Suppressor macrophage treated with lipopolysaccharide for 1 hour (primary cell): ENCODE measurements at places on chromosomes 7 and 10.
A peak's percentile ranks its signal among the peaks of the same experiment; 100 is the strongest.

DNA sequence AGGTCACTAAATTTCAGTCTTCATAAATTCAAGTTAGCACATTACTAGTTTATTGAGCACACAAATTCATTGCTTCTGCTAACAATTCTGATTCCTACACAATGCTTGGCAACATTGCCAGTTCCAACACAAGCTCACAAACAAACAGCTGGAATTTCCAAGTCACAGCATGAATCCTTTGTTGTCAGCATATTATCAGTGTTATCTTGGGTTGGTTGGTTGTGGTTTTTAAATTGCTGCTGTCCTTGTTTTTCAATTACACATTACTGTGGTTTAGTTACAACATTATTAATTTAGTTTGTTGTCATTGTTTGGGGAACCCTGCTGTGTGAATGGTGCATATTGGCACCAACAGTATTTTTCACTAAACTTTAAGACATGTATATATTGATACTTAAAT, 86.0 kb upstream of the ARID5B start:
- DNase-seq = no peak

DNA sequence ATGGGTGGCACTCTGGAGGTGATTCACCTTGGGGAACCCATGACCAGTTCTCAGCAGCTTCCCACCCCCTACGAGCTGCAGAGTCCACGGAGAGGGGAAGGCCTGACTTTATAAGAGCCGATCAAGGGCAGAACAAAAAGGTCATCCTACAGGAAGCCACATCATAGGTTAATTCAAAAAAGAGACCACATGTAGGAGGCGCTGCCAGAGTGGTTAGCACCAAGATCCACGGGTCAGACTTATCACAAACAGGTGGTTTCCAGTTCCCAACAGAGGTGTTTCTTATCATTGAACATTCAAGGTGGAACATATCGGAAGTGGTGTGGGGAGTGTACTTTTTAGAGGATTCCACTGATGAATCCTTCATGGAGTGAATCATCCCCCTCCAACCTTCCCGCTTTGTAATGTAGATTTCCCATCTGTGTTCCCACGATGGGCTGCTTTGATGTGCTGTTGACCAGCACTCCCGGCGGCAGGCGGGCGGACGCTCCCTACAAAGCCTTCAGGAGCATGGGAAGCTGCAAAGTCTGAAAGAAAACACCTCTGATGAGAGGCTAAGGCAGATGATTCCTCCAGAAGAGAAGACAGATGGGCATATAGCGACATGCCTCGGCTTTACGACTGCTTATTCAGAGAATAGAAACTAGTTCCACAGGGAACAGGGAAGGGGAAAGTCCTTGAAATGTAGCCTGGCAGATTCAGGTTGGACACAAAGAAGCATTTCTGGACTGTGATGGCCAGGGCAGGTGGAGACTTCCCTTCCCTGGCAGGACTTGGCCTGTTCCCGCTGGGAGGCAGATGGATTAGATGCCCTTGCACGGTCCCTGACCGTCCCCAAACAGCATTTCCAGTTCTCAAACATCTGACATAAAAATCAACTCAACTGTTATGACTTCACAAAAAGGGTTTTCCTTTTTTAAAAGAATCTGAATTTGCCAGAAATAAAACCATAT, 66.5 kb downstream of the AFAP1L2 start:
- no peak for DNase-seq

DNA sequence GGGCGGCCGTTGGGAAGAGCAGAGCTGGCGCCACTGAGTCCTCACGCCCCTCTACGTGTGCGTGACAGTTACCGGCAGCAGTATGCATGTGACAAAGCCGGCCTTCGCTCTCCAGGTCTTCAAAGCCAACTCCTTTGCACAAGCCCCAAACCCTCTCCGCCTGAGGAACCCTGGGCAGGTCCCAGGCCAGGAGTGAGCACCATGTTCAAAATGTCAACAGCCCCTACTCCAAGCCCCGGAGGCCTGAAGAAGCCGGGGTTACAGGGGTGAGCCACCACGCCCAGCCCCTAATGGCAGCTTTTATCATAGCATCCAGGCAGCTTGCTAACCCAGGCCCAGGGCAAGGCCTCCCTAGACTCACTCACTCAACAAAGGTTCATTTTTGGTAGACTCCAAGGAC, 70.8 kb downstream of the OAT start:
- no peak for DNase-seq

DNA sequence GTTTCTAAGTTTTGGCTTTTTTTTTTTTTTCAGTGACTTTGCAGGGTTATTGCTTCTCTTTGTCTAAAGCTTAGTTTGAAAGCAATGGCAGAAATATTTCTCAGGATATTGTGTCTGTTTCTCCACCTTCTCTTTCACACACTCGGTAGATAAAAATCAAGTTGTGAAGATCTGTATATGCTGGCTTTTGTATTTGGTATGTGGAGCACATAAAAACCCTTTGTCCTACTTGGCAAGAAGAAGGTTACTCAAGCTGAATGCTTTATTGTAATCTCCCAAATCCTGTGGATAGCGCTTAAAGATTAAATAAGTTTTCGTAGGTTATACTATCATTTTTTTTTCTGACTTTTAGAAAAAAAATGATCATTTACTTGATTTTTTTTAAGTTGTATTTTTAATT, 172.4 kb downstream of the CDCA7L start:
- no peak for DNase-seq

GRCh38 chr10:33476757-33477273, 142.3 kb upstream of the NRP1 start:
- no peak for DNase-seq

- DNase-seq = no peak
Observed at GRCh38 chr10:119421891-119422681, 120.4 kb downstream of the RGS10 start.

DNA sequence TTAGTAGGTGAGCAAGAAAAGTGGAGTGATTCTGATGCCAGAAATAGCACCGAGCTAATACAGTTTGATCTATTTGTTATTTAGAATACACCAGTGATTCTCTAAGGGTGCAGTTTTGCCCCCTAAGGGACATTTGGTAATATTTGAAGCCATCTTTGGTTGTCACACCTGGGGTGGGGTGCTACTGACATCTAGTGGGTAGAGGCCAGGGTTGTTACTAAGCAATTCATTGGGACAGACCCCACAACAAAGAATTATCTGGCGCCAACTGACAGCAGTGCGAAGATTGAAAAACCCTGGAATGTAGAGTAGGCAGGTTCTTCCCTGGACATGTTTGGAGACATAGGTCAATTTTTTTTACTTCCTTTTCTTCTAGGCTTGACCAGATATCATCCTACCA, 14.6 kb downstream of the PALS2 start:
- DNase-seq = peak; percentile 21

DNA sequence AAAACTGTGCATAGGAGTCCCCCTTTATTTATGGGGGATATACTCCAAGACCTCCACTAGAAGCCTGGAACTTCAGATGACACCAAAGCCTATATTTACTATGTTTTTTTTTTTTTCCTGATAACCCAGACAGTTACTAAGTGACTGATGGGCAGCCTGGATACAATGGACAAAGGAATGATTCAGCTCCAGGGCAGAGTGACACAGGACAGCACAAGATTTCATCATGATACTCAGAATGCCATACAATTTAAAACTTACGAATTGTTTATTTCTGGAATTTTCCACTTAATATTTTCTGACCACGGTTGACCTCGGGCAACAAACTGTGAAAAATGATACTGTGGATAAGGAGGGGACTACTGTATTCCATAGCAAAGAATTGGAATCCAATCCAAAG, 843.6 kb downstream of the PCDH15 start:
- DNase-seq = no peak

DNA sequence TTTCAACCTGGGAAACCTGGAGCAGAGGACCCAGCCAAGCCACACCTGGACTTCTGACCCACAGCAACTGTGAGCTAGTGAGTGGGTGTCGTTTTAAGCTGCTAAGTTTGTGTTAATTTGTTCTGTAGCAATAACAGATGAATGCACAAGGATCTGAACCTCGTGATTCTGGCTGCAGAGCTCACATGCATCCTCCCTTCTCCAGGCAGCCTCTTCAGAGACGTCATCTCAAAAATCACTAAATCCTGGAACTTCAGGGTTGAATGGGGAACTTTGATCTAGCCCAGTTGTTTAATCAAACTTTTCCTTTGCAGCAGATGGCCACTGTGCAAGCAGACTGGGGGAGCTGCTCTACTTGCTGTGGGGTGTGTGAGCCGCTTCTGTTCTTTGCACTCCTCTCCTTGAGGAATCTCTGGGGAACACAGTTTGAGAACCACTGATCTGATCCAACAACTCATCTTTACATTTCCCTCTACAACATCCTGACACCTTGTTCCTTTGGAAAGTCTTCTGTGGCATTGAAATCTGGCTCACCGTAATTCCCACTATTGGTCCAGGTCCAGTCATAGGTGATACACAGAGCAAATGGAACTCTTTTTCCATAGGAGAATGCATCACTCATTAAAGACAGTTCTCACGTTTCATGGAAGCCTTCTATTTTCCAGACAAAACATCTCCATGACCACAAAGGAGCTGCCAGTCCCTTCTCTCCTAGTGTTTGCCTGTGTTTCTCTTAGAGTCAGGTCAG, 90.3 kb downstream of the CHN2 start:
- DNase-seq = peak; percentile 31

DNA sequence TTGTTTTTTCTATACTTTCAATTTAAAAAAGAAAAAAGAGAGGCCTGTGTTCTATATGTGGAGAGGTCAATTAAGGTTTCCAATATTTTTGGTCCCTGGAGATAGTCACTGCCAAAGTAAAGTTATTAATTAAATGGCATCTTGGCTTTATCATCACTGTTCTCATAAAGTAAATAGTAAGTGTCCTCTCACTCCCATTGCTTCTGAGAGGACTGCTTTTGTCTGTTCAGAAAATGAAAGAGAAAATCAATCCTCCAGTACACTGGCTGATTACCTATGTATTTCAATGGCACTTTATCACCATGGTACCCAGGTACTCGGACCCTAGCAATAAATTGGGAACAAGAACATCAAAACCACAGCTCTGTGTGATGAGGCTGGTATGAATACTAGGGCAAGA, 94.0 kb downstream of the RNLS start:
- no peak for DNase-seq

DNA sequence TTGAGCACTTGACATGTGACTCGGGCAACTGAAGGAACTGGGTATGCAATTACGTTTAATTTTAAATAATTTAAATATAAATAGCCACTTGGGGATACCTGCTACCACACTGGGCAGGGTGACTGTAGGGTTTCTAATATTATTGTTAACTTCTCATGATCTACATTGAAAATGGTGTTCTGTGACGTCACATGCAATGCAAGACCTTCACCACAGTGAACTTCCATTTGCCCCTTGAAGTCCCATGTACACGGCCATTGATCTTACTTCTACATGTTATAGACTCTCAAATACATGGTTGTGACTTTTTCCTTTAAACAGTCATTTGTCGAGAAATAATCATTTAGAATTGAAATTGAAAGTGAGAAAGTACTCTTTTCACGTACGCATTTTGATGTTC, 154.0 kb downstream of the MGMT start:
- DNase-seq = no peak

DNA sequence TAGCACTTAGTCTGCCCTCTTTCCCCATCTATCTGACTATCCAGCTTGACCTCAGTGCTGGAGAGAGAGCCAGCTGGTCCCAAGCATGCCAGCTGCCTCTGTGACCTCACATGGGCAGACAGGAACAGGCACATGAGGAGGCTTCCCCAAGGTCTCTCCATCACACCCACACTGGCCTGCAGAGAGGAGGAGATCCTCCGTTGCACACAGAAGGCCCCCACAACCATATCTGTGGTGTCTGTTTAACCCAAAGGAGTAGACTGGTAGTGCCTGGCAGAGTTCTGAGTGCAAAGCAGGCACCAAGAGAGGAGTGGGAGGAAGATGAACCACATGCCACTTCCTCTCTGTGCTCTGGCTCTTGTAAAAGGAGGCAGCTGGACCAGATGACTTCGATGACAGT, 4.8 kb upstream of the ANK3 start:
- peak; percentile 6 for DNase-seq

DNA sequence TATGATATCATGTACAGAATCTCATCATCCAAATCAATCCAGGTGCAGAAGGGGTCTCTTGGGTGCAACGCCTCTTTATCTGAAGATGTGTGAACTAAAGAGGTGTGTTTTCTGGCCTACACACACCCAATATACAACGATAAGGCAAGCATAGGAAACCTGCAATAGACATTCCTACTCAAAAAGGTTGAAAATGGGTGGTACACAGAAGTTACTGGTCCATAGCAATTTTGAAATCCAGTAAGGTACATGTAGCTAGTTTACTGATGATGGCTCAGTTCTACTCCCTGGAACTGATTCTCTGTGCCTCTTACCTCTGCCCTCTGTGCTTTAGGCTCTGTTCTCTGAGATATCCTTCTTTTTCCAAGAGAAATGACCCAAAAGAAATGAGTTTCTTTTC, 22.2 kb upstream of the CCDC3 start:
- DNase-seq = no peak

- DNase-seq = no peak
Observed at GRCh38 chr10:44870031-44870430, 41.1 kb upstream of the TMEM72 start.

GRCh38 chr10:129605266-129605985, 138.4 kb downstream of the MGMT start:
- DNase-seq = no peak

DNA sequence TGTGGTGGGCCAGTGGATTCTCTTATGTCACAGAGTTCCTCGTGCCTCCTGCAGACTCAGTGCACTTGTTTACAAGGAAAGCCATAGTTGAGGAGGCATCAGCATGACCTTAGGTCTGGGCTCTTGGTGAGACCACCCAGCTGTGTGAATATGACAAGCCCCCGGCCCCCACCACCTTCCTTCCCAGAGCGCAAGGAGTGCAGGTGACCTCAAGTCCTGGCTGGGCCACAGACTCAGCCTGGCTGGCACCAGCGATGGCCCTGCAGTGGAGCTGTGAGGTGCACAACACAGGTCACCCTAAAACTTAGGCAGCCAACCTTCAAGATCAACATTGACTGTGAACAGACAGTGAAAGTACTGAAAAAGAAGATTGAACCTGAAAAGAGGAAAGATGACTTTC, 14.2 kb upstream of the SEMA3E start:
- DNase-seq = no peak

DNA sequence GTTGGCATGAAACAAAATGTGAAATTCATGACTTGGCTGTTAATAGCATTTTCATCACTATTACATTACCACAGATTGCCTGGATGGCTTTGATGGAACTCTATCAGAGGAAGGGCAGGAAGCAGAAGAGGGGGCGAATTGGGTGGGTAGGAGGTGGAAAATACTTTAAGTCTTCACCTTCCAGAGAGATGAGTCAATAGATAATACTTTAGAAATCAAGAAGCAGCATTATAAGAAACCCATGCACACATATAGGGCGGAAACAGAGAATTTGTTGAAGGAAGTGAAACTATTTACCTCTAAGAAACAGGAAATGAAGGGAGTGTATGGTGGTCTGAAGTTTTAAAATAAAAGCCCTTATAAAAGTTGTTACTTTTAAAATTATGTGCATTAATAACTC, 152.1 kb upstream of the TARP start:
- DNase-seq = peak; percentile 4

DNA sequence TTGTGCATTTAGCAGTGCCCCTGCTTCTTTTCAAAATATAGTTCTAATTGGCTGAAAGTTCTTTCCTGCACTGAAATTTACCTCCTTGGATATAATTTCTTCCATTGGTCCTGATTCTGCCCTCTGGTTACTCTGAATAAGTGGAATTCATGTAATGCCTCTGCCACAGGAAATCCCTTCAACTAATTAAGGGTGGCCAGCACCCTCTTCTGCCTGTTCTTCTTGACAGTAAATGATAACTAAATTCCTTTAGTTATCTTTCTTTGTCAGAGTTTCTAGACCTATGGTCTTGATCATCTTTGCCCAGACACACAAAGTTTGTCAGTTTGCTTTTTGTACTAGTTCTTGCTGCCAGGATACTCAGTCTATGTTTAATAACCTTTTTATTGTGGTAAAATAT, 40.2 kb downstream of the PRKCQ start:
- no peak for DNase-seq
